ENCODE measurements at places on chromosomes 4 and X.
A peak's percentile ranks its signal among the peaks of the same experiment; 100 is the strongest.

DNA sequence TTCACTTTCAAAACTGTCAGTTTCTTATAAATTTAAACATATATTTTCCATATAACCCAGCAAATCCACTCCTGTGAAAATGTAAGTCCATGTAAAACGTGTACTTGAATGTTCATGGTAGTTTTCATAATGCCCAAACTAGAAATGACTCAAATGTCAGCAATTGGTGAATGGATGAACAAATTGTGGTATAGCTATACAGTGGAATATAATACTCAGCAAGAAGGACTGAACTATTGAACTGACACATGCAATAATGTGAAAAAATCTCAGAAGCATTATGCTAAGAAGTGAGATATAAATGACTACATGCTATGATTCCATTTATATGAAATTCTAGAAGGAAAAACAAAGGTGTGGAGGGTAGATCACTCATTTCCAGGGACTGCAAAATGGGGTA, 52.2 kb downstream of the USP53 start:
- DNase-seq = no peak

DNA sequence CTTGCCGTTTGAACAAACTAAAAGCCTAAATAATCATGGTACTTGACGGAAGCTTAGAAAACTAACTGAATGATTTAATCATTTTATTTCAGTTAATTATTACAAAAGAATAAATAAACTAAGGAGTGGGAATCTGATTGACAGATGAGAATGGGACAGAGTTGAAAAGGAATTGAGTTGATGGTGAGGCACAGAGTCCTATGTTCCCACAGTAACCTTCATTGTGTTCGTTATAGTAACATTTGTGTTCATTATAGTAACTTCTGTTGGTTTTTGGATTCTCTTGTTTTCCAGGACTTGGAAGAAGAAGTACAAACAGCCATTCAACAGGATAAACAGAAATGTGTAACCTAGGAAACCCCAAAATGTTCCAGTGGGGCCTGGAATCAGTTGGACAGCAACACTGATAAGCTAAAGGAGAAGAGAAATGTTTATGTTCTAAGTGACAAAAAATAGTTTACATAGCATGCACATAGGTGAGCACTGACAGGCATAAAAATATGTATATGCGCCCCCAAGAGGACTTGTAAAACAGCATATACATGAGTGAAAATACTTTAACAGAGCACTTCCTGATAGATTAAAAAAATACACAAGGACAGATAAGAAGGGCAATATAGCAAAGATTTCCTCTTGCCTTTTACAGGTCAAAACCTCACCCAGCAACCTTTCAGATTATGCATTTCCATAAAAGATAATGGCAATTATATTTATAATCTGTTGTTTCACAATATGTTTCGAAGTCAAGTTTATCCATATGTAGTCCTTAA, 218.6 kb upstream of the HTR2C start:
- DNase-seq = no peak

DNA sequence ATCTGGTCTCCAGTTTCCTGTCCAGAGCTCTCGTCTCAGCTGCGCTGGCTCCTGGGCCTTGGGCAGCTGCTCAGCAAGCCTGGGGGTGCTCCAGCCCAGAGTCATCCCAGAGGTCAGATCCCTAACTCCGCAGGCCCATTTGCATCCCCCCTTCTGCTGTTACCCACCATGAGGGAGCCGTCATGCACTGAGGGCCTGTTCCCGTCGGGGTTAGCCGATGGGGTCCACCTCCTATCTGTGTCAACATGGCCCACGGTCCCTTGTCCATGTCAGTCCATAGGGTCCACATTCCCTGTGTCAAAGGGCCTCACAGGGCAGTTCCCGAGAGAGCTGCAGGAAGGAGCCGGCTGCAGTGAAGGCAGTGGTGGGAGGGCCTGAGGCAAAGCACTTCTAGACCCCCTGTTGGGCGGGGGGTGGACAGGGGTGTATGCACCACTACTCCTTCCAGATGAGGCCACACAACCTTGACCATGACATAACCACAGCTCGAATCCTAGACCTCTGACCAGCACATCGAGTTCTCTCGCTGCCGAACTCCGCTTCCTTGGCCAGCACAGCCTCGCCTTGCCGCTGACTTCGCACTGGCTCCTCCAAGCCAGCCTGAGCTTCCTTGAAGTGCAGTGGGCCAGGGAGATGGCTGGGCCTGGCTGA, 24.9 kb downstream of the WDR1 start:
- no peak for DNase-seq

- DNase-seq = no peak
Observed at GRCh38 chrX:20968996-20969395, 405.2 kb upstream of the CNKSR2 start.

DNA sequence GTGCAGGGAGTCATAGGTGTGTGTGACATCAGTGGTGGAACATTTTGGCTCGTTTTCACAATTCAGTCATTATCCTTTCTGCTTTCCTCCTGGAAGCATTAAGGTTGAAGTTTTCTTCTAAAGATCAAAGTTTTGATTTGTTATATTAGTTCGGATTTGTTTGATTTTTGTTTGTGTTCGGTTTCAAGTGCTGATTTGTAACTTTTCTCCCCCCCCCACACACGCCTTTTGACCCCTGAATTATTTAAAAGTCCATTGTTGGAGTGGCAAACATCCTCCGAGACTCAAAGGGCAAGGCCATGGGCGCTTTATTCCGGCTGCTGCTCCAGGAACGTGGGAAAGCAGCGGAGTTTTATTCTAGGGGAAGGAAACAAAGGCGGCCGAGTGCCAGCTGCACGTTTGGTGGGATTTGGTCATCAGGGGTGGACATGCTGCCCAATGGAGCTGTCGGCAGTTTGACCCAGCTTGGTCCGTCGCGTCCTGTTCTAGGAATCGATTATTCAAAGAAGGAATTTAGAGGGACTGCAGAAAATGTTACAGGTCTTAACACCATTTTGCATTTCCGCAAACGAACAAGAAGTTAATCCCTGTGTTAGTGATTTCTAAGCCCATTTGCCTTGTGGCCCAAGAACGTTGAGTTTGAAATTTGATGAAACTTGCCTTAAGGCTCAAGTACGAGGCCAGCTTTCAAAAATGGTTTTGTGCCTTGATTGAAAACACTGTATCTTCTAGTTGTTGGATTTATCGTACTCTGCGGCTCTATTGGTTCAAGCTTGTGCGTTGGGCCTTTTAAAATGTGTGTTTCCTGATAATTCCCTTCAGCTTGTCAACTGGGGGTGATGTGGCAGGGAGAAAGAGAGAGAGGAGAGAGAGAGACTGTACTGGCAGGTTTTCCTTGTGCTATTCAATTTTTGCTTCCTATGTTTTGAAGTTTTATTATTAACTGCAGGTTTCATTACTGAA, 565 bp upstream of the ZNF41 start:
- DNase-seq = peak; percentile 17

GRCh38 chr4:185902654-185903053, 90.7 kb upstream of the SORBS2 start:
- DNase-seq = no peak

DNA sequence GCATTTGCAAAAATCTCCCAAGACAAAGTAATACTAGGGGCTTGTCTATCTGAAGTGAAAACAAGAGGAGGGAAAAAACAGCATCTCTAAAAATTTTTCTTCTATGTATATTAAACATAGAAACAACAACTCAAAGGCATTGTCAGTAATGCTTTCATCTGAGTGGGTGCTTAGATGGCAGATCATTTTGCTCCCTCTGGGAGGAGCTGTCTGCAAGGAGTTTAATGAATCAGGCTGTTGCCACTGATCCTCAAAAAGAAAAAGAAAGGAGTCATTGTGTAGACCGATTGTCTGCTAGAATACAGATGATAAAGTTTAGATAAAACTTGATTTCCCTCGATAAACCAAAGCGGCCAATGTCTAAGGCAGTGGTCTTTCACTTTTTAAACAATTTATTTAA, 49.7 kb upstream of the KLHL8 start:
- peak; percentile 23 for DNase-seq

GRCh38 chr4:148812101-148812500, 369.9 kb upstream of the NR3C2 start:
- DNase-seq = no peak

DNA sequence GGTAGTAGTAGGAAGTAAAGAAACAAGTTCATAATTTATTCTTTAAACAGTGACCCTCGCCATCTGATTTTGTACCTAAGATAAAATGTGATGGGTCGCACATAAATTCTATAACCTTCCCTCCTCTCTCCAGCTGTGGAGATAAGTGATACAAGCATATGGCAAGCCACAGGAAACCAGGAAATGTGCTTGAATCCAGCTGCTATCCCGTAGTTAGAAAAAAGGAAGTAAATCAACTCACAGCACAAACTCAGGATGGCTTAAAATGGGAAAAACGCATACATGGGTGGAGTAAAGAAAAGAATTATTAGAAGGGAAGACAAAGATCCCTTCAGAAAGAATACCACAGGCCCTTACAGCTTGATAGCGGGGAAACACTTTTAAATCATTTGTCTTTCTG, 78.2 kb downstream of the ZNF827 start:
- no peak for DNase-seq

- no peak for DNase-seq
Observed at GRCh38 chrX:22433292-22434070, 160.8 kb downstream of the CBLL2 start.

GRCh38 chrX:40201329-40201885, 103.6 kb upstream of the BCOR start:
- no peak for DNase-seq

- DNase-seq = no peak
Observed at GRCh38 chr4:165700855-165701254, 172.2 kb upstream of the TLL1 start.

DNA sequence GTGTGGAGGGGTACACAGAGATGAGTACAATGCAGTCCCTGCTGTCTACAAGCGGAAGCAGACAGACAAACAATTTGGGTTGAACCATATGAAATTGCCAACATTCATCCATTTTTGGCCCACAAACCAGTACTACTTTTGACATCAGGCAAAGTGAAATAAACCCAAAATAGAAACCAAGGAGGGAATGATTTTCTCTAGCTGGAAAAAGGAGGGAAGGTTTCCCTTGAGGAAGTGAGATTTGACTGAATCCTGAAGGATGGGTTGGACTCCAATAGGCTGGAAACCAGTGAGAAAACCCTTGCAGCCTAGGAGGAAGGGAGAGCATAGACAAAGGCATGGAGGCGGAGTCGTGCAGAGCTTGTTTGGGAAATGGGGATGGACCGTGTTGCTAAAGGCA, 63.5 kb upstream of the PJA1 start:
- DNase-seq = no peak

DNA sequence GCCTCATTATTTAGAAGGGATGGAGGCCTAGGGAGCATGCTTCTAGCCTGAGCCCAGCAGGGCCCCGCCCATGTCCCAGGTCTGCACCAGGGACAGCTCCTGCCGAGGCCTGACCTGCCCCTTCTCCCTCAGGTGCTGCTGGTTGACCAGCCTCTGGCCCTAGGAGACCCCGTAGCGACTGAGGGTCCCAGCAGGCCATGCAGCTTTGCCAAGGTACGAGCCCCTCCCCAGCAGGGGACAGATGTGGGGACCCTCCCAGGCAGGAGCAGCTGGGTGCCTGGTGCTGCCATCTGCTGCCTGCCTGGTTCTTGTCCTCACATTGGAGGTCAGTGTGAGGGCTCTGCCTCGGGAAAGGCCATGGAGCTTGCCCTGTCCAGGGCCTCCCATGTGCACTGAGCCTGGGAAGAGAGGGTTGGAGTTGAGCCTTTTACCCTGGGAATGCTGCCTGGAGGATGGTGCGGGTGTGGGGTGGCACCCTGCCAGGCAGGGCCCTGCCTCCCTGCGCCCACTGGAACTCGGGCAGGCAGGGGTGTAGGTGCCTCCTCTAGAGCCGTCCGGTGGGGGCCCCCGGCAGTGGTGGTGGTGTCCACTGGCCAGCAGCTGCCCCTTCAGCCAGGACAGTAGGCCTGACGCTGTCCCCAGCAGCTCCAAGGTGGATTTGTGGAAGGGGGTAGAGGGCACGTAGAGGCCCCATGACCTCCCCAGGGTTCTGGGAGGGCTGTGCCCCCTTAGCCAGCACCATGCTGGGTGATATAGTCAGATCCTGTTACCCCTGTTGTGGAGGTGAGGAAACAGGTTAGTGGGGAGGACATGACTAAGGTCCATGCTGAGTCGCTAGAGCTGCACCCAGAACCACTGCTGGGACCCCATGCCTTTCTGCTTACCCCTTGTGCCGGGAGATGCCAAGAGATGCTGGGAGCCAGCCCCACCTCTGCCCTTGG, 2.2 kb upstream of the MSANTD1 start:
- DNase-seq = no peak

DNA sequence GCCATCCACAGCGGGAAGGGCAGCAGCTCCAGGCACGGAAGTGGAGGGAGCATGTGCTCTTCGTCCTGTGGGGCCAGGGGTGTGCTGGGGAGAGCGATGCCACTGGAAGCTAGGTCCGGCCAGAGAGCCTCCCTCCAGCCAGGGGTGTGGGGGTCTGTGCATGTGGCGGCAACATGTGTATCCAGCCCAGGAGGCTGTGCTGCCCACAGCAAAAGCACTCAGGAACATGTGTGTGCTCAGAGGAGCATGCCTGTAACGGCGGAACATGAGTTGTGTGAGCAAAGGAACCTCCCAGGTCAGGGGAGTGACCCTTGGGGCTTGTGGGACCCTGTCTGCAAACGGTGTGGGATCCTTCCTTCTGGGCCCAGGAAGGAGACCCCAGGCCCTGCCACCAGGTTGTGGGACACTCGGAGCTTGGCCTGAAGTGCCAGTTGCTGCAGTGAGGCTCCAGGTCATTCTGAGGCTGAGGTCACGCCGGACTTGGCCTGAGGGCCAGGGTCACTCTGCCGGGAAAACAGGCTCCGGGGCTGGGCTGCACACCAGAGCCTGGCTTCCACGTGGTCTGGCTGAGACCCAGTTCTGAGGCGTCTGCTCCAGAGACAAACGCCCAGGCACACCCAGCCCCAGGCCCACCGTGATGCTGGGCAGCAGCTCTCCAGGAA, 37.2 kb downstream of the CPLX1 start:
- DNase-seq = no peak

GRCh38 chr4:58723954-58724353, 1613.8 kb upstream of the IGFBP7 start:
- DNase-seq = no peak

DNA sequence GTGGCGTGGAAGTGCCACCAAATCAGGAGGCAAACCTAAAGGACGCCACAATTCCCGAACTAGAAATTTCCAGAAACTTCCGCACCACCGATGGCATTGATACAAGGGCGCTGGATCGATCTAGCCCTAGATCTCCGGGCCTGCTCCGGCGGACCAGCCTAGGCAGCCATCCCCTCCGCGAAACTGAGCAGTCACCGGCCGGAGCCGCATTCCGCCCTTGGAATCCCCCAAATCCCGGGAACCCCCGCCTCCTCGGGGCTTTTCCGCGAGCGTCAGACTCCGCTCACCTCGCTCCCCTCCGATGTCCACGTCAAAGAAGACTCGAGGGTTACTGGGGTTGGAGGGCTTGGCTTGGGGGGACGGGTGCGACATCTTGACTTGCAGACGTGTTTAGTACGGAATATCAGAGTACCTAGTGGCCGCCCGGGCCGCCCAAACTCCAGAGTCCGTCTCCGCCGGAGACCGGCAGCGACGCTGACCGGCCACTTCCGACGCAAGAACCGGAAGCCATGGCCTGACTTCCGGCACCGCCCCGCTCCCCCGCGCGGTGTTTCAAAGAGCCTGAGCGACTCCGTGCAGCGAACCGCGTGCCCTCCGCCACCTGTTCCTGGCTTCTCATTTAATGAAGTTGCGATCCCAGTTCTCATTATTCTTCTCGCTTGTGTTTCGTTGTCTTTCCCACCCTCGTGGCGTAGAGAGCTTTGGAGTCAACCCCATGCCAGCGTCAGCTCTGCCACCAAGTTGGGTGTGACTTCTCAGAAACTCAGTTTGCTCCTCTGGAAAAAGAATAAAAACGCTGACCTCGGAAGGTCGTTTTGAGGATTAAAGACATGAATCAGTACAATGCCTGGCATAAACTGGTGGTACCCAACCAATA, at the start of gene PPID:
Gene PPID (minus strand): TSS at position 480 of the 877 bp plus-strand sequence. CDS start 108 bp downstream, at position 372.
- peak; percentile 33 for DNase-seq

GRCh38 chr4:141376769-141377168, 156.1 kb downstream of the ZNF330 start:
- DNase-seq = no peak
